ENCODE measurements at places on chromosomes 16 and 17. TPM values are rescaled to one million over a fixed set of nuclear protein-coding genes. Genes with fewer than 3 reads are reported as not detected.

PYDC1 gene
- not detected for total RNA-seq

CTRL gene
- total RNA-seq = 4.5 TPM

SSTR5 gene
- total RNA-seq = not detected

TBC1D3 gene
- not detected for total RNA-seq

TCF25 gene
- 192 TPM for total RNA-seq

ADAM11 gene
- 0.43 TPM for total RNA-seq

NTN1 gene
- total RNA-seq = not detected

ZSCAN32 gene
- total RNA-seq = 18.3 TPM

PIK3R5 gene
- 52.7 TPM for total RNA-seq

FOXK2 gene
- 53.3 TPM for total RNA-seq

TMC7 gene
- total RNA-seq = not detected

DNAH17 gene
- total RNA-seq = 0.08 TPM

CD300H gene
- total RNA-seq = not detected

KRT12 gene
- not detected for total RNA-seq

MGAT5B gene
- 0.13 TPM for total RNA-seq

CDH15 gene
- total RNA-seq = not detected

TMUB2 gene
- 42.2 TPM for total RNA-seq

ANKRD40CL gene
- not detected for total RNA-seq

DPEP2 gene
- 18.1 TPM for total RNA-seq

FA2H gene
- total RNA-seq = 0.50 TPM

MPP3 gene
- not detected for total RNA-seq

NR1D1 gene
- 5.2 TPM for total RNA-seq

NOTUM gene
- 0.15 TPM for total RNA-seq

VMO1 gene
- 0.40 TPM for total RNA-seq

ZPBP2 gene
- not detected for total RNA-seq

RNU2-1 gene
- 7,042 TPM for total RNA-seq

NOG gene
- 0.25 TPM for total RNA-seq

KLHL10 gene
- total RNA-seq = not detected

COIL gene
- total RNA-seq = 16.2 TPM

TP53TG3 gene
- total RNA-seq = not detected

MAP2K3 gene
- 76.0 TPM for total RNA-seq

NAE1 gene
- 78.2 TPM for total RNA-seq

CHD9NB gene
- 0.33 TPM for total RNA-seq

CACNA1G gene
- total RNA-seq = not detected

CFAP52 gene
- total RNA-seq = not detected

GRIN2A gene
- not detected for total RNA-seq

TMEM107 gene
- 53.9 TPM for total RNA-seq

MRM1 gene
- total RNA-seq = 8.4 TPM

NPIPA8 gene
- not detected for total RNA-seq

CIITA gene
- total RNA-seq = 48.5 TPM

CALB2 gene
- not detected for total RNA-seq

GINS2 gene
- total RNA-seq = 38.3 TPM

MT1F gene
- total RNA-seq = 16.4 TPM

Data from activated CD4-positive, alpha-beta memory T cell treated with anti-CD3 and anti-CD28 coated beads, Interleukin-2, amount 10 ng/mL, durations not matched to agents 7 days and 5 days (primary cell).